ENCODE measurements at places on chromosomes 11 and 22.

GRCh38 chr22:44685384-44686056 is 16.5 kb upstream of the PRR5 start:
- no peak for DNase-seq

DNA sequence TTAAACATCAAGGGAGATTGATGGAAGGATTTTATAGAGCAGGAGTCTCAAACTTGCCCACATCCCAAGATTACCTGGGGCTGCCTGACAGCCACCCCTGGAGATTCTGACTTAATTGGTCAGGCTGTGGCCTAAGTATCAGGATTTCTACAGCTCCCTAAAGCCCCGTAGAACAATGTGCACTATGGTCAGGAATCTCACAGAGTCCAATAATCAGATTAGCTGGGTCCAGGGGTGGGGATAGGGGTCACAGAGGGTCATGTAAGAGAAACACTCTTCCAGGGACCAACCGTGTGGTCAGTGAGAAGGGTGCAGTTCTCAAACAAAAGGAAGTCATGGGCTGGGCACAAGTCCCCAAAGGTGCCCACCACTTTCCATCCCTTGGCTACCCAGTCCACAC is 20.5 kb upstream of the FBLN1 start:
- DNase-seq: no peak

DNA sequence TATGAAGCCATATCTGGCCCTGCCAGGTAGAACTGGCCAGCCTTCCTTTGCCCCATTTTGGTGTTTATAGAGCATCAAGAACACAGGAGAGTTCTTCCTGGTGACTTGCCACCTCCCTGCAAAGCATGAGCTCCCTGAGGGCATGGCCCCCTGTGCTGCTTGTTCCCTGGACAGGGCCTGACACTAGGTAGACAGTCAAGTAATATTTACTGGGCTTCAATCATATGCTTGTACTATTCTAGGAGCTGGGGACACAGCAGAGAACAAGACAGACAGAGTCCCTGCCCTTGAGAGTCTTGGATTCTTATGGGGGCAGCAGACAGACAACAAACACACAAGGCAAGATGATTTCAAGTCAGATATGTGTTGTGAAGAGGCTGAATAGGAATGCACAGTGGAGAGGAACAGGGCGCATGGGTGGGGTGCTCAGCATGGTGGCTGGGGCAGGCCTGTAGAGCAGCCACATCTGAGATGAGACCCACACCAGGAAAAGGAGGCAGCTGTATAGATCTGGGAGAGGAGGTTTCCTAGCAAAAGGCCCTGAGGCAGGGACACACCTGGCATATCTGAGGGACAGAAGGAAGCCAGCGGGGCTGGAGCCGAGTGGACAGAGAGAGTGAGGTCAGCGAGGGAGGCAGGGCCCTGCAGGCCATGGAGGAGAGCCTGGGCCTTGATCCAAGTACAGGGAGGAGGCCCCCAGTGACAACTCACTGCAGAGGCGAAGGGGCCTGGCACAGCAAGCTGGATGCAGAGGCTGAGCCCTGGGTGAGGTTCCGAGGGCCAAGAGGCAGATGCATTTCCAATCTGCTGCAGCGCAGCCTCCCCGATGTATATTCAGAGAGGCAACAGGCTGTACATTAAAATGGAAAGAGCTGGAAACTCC is 10.2 kb upstream of the CBX6 start:
- no peak for DNase-seq

DNA sequence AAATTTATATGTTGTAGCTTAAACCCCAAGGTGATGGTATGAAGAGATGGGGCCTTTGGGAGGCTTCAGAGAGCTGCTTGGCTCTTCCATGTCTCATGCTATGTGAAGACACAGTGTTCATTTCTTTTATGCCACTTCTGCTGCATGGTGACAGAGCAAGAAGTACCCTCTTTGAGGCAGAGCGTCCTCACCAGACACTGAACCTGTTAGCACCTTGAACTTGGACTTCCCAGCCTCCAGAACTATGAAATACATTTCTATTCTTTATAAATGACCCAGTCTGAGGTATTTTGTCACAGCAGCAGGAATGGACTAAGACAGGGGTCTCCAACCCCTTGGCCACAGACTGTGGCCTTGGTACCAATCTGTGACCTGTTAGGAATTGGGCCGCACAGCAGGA is 146.4 kb upstream of the TIMP3 start:
- DNase-seq: no peak

- no peak for DNase-seq
Observed at GRCh38 chr11:128232588-128232987, 354.8 kb downstream of the ETS1 start.

DNA sequence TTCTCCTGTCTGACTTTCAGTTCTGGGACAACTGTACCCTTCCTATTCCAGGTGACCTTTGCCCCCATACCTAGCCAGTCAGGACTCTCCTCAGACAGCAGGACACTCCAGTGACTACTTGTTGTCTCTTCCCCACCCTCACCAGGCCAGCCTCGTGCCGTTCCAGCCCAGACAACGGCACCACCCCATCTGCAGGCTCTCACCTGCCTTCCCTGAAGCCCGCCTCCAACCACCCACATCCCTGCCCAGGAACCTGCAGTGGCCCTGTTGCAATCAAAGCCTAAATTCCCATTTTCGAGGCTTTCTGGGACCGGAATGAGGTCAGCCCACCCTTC is 3.7 kb downstream of the IL2RB start:
- no peak for DNase-seq

GRCh38 chr11:26865703-26866102 is 128.2 kb upstream of the FIBIN start:
- no peak for DNase-seq

GRCh38 chr11:68584097-68584496 is 100.2 kb upstream of the GAL start:
- DNase-seq: no peak

DNA sequence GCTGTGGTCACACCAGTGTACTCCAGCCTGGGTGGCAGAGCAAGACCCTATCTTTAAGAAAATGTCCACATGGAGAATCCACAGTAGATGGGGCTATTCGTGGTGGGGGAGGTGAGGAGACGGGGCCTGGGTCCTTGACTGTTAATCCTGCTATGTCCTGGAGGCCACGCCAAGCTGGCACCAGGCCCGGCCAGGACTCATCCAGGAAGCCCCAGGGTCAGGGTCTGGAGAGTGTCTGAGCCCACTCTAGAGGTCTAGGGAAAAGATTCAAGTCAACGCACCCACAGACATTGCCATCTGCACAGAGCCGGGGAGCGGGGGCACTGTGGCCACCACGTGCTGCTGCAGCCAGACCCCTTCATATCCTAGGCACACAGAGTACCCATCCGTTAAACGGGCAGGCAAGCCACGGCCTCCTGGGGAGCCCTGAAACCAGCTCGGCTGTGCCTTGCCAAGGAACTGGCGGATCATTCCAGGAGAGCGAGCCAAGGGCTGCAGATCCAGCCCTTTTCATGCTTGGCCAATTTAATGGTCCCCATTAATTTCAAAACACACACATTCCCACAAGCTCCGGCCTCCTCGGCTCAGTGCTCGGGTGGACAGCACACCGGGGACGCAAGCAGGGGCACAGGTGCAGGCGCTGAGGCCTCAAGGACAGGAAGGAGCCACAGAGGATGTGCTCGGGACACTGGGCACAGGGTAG is 24.7 kb downstream of the MACROD1 start:
- DNase-seq: no peak

GRCh38 chr22:27609451-27609888 is 192.1 kb downstream of the MN1 start:
- DNase-seq: no peak

DNA sequence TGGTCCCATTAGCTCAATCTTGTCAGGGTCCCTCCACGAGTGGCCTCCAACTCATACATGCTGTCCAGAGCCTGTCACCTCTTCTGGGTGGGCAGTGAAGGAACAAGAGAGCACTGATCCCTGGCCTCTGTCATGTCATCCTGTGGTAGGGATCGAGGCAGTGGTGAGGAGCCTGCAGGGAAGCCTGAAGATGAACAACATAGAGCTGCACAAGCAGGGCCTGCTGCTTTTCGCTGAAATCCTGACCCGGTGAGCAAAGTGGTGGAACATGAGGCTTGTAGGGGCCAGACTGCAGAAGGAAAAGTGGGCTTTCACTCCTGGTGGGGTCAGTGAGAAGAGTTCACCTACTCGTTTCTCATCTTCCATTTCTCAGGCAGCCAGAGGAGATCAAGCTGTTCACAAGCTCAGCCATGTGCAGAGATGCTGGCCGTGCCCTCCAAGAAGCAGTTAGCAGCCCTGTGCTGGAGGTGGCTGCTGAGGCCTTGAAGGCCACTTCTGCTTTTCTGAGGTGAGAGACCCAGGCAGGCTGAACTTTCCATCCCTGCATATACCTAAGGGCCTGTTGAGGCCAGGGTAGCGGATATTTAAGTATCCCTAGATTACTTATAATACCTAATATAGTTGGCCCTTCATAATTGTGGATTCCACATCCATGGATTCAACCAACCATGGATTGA is 32.9 kb downstream of the MEI1 start:
- no peak for DNase-seq

DNA sequence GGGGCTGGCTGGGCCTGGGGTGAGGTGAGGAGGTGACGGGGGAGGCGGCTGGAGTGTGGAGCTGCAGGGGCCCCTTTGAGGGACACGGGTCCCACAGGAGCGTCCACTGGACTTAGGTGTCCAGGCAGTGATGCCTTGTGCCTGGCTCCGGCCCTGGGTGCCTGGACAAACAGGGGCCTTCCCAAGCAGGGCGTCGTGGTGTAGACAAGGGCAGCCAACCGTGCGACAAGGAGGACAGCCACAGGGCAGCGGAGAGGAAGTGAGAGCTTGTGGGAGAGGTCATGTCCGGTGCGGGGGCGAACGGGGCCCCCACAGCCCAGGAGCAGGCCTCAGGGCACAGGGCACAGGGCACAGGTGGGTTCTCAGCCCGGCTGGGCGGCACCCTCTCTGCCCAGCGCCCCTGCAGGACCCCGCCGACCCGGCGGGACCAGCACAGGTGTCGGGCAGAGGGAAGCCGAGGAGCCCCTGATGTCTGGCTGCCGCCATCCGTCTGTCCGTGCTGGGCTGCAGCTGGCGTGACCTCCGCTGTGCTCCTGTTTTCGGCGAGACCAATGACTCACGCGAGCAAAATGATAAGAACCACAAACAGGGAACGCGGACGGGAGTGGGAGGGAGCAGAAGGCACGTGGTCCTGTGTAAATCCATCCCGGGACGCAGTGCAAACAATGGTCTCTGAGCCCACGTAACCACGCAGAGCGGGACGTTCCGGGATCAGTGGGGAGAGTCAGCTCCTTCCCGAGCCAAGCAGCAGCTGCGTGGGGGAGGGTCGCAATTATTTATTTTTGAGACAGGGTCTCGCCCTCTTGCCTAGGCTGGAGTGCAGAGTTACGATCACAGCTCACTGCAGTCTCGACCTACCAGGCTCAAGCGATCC is 49.1 kb upstream of the A4GALT start:
- peak; percentile 40 for DNase-seq

GRCh38 chr11:121571506-121571905 is 118.7 kb upstream of the SORL1-AS1 start:
- DNase-seq: no peak

GRCh38 chr11:43515090-43515489 is 156.4 kb downstream of the TTC17 start:
- no peak for DNase-seq

- no peak for DNase-seq
Observed at GRCh38 chr11:11788063-11788710, 53.6 kb upstream of the USP47 start.

GRCh38 chr11:94184846-94185245 is 56.2 kb downstream of the PANX1 start:
- no peak for DNase-seq

DNA sequence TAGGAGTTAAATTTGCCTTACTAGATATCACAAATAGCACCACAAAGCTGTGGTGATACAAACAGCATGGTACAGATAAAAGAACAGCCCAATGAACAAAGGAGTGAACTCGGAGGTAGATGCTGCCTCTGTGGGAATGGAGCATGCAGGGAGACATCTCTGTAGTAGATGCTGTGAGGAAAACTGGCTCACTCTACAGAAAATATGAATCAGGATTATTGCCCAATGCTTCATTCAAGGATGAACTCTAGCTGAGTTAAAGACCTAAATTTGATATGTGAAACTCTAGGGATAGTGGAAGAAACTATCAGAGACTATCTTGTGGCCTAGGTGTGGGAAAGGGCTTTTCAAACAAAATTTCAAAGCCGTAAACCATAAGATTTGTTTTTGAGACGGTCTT is 15.3 kb upstream of the CAPN5 start:
- no peak for DNase-seq

DNA sequence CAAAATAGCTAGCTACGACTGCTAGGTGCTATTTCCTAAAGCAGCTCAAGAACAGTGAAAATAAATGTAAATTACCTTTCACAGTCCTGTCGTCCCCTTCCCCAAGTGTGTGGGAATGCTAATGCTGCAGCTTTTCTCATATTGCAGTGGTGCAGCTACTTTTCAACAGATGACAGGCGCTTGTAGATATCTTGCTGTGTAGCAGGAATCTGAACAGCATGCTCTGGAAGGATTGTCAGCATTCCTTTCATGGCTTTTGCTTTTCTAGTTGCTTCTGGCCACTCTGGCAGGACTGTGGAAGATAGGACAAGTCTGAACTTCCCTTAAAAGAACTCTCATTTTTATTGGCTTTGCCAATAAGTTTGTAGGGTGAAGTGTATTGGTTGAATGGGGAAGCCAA is 18.8 kb downstream of the FAR1 start:
- no peak for DNase-seq

- DNase-seq: no peak
Observed at GRCh38 chr11:2139621-2140337, 590 bp upstream of the IGF2 start.

- no peak for DNase-seq
Observed at GRCh38 chr11:65185171-65185570, 3.4 kb downstream of the CAPN1 start.

DNA sequence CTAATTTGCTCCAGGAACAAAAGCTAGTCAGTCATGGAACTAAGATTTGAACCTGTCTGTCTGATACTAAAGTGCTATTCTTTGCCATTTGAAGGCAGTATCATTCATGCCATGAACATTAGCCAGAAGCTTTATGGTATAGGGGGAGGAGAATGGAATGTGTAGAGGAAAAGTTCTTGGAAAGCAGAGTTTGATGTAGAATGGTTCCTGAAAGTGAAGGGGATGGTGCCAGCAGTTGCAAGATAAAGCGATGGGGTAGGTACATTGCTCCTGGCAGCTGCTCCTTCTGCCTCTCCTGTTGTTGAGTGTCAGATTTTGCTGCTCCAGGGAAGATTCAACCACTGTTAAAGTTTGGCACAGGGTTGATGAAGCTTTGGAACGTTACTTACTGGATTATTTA is 53.4 kb downstream of the ARHGAP42 start:
- DNase-seq: no peak
